CD4-positive, alpha-beta T cell treated with Interleukin-12 subunit alpha and Interleukin-12 subunit beta, for 1 hour (primary cell): ENCODE measurements at places on chromosomes 1 and 21.
A peak's percentile ranks its signal among the peaks of the same experiment; 100 is the strongest.

- DNase-seq = no peak
Measured at GRCh38 chr1:202078241-202078640, 44.5 kb upstream of the GPR37L1 start.

DNA sequence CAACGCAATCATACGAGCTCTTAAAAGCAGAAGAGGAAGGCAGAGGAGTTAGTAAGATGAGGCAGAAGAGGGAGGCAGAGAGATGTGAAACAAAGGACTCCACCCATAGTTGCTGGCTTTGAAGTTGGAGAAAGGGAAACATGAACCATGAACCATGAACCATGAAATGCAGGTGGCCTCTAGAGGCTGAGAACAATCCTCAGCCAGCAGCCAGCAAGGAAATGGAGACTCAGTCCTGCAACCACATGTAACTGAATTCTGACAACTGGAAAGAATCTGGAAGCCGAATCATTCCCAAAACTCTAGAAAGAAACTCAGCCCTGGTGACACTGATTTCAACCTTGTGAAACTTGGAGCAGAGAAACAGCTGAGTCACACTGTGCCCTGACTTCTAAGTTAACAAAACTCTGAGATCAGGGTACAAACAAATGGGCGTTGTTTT is 10.1 kb downstream of the DIPK1A start:
- DNase-seq = peak; percentile 52

DNA sequence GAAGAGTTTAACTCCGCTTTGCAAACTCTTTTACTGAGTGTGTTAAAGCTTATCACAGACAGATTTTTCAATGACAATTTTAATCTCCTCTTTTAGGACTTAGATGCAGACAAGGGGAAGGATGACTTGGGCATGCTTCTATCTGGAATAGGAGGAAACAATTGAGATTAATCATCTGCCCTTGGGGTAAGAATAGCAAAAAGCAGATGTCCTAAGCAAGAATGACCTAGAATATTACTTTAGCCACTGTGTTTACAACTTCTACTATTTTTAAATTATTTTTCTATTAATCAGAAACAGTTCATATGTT is 569.0 kb upstream of the ADGRL2 start:
- DNase-seq = no peak

- no peak for DNase-seq
Measured at GRCh38 chr1:1616838-1617237, 1.5 kb downstream of the MIB2 start.

GRCh38 chr1:152397474-152397873 is 16.6 kb downstream of the CRNN start:
- no peak for DNase-seq

- no peak for DNase-seq
Measured at GRCh38 chr21:44929242-44929798, 8.6 kb upstream of the ITGB2 start.

- DNase-seq = no peak
Measured at GRCh38 chr21:32386195-32386870, 6.5 kb downstream of the URB1 start.

DNA sequence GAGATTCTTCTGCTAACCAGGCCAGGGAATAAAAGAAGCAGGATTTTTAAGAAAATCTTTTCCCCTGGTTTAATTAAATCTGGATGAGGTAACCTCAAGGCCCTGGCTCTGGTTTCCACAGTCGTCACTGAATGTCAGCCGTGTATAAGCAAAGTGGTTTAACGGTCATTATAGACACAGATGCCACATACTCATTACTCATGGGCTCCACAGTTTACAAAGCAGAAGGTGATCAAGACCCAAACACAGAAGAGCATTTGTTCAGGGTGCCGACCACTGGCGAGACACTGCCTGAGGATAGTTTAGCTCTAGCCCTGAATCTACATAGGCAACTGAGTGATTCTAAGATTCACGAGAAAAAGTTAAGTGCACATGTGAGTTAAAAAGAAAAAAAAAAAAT is 27.8 kb upstream of the RAP1GAP start:
- DNase-seq = no peak

DNA sequence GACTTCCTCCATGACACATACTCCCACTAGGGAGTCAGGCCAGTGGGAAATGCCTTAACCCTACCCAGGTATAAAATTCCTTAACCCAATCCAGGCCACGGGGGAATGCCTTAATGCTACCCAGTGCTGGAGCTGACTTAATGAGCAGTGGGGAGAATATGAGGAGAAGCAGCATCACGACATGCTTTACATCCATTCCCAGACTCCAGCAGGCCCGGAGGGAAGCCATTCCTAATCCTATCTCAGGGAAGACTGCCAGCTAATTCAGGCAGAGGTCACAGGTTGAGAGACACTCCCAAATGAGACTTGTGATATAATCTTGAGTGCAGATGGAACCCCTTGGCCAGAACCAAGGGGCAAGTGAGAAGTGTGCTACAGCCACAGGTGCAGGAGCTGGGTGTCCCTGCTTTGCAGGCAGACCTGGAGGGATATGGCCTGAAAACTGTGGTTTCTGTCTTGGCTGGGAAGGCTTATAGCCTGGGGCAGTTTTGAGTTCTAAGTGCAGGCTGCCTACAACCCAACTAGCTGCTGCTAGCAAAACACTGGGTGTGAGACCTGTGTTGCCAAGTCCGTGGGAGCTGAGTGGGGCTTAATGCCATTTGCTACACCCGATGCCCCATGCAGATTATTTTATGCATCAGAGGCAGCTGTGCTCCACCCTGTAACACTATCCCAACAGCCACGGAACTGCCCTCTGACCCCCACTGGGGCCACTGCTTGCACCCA is 45.1 kb upstream of the GUCA2A start:
- no peak for DNase-seq

DNA sequence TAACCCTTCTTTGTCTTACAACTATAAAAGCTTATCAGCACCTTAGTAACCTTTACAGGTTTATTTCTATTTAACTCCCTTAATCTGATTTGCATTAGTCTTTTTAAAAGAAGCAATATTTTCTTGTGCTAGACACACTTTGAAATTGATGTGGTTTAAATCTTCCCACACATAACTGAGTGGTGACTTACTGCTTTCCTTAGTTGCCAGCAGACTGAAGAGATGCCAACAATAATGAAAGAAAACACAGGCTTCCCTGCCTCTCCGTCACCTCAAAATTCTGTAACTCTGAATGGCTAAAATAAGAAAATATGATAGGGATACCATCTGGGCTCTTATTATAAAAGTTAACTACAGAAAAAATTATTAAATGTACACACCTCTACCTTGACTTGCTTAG is 196.8 kb downstream of the PTBP2 start:
- no peak for DNase-seq

GRCh38 chr21:25963181-25963580 is 207.4 kb downstream of the APP start:
- no peak for DNase-seq

DNA sequence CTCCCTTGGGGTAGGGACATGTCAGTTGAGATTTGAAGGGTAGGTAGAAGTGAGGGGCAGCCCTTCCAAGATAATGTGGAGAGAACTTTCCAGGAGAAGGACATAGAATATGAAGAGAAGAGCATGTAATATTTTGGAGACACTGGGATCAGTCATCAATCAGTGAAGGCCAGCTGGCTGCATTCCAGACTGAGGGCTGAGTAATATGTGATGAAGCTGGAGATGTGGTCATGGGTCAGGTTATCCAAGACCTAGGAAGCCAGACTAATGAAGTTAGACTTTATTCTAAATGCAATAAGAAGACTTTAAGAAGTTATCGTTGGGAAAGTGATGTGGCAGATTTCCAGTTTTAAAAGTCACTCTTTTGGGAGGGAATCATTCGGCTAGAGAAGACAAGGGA is 262.0 kb downstream of the HMCN1 start:
- DNase-seq = no peak

DNA sequence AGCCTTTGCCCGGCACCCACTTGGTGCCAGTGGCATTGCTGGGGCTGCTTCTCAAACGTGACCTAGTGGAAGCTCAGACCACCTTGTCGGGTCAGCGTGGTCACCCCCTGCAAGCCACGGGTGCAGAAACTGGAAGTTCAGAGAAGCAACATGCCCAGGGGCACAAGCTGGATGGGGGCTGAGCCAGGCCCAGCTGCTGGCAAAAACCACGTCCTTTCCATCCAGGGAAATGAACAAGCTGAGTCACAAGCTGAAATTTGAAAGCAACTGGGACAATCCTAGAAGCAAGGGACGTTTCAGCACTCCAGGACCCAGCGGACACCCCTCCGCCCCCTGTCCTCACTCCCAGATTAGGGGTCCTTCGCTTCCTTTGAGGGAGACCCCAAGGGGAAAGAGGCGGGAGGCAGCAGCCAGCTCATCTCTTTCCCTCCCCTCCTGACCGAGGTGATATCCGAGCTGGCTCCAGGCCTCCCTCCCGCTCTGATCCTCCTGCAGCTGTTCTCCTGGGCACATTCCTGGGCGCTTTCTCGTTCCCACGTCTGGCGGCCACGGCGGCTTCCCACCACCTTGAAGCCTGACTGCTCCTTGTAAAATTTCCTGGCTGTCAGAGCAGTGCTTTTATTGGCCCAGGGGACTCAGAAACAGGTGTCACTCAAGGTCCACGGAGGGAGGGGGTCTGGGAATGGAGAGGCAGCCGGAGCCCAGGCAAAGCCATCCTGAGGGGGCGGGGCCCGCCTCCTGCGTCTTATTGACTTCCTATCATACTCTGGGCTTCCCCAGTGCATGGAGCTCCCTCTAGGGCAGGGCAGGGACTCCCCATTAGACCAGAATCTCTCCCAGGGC is 62.8 kb downstream of the PAX7 start:
- DNase-seq = no peak

- no peak for DNase-seq
Measured at GRCh38 chr1:66606362-66607065, 72.6 kb downstream of the SGIP1 start.

- DNase-seq = no peak
Measured at GRCh38 chr1:235441159-235441685, 63.0 kb downstream of the B3GALNT2 start.

DNA sequence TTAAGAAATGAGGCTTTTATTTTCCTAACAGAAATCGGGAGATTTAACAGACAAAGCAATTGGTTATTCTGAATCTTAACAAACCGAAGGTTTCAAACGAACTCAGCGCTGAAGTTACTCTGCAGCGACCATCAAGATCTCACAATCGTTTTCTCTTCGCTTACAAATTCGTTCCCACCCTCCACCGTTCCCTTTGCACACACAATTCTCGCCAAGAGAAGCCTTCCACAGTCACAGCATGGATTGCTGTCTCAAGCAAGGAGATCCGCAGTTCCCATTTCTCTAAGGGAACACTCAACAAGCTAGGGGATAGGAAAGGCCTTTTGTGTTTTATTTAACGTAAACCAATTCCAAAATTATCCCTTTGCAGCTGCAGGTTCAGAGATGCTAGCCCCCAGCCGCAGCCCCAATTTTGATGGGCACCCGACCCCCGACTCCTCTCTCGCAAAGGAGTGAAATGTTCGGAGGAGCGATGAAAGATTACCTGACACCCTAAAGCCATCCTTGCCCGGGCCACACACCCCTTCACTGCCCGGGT is 755 bp downstream of the FBXO42 start:
- DNase-seq = no peak

DNA sequence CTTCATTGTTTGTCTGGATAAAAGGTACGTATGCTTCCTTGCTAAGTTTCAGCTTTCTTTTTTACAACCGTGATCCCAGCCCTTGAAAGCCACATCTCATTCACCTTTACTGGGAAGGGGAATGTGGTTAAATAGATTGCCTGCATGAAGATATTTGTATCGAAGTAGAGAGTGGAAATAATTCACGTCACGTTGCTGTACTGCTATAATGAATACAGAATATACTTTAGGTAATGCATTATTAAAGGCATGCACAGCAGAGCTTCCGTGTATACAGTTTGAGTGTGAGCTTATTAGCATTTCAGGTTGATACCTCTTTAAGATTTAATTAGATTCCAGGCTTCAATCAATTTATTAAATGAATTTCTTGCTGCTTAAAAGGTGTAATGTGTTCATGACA is 153.8 kb downstream of the HHAT start:
- no peak for DNase-seq

DNA sequence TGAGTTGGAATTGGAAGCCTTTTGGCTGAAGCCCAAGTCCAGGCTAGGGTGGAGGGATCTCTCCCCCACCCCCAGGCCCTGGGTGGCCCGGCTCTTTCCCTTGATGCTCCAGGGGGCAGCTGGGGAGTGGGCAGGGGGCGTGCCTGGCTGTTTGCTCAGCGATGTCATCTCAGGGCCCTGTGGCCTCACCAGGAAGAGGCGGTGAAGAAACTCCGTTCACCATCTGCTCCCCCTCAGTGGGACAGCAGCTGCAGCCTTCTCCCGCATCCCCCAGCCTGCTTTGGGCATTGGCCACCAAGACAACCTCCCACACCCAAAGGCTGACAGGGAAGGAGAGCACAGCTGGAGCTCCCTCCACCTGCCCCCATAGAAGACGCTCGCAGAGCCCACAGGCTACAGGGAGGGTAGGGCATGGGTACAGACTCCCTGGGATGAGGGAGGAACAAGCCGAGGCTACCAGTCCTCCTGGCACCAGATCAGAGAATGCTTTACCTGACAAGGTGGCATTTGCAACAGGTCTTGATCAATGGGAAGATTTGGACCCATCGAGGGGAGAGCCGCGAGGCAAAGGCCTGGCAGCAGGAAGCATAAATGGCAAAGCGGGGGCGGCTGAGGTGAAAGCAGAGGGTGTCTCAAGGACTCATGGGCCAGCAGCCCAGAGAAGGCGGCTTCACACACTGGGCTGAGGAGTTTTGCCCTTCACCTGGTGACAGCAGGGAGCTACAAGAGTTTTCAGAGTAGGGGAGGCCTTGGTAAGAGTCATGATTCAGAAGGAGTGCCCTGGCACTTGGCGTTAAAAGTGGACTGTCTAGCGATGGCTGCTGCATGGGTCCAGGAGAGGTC is 6.5 kb upstream of the GUCA2A start:
- DNase-seq = no peak

GRCh38 chr1:178151831-178152230 is 57.9 kb downstream of the RASAL2 start:
- no peak for DNase-seq

DNA sequence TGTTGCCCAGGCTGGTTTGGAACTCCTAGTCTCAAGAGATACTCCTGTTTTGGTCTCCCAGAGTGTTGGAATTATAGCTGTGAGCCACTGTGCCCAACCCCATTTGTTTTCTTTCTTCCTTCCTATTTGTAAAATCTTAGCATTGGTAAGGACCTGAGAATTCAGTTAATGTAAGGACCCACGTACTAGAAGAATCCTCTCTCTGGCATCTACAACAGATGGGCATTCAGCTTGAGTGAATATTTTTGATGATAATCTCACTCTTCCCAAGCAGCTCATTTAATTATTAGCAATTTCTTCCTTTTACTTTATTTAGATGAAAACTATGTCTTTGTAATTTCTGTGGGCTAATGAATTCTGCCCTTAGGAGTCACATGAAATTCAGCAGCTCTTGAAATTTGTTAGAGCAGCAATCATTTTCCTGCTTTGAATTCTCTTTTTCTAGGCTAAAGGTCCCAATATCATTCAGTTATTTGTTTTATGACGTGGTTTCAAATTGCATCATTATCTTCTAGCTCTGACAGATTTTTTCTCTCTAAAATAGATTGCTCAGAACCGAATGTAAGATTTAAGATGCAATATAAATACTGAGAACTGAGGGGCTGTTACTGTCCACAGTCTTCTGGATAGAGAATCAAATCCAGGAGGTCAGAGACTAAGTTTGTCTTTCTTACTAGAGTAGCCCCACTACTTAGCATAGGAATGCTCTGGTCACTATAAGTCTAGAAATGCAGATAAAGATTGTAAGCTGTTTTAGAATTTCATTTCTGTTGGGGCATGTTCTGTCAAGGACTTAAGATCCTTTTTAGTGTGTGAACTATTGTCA is 59.4 kb downstream of the EPB41 start:
- no peak for DNase-seq
